ENCODE measurements at places on chromosomes 6 and 20. TPM values are rescaled to one million over a fixed set of nuclear protein-coding genes. Genes with fewer than 3 reads are reported as not detected.

The REM1 gene
- 0.38 TPM for total RNA-seq

The AKAP12 gene
- total RNA-seq, result 249 TPM

The CARMIL1 gene
- 5.6 TPM for total RNA-seq

The ZSCAN23 gene
- 1.8 TPM for total RNA-seq

The SULF2 gene
- 205 TPM for total RNA-seq

The ABHD12 gene
- total RNA-seq, result 23.2 TPM

The ZNF341 gene
- 2.9 TPM for total RNA-seq

The SLC12A5 gene
- total RNA-seq, result 1.6 TPM

The ERMARD gene
- total RNA-seq, result 10.8 TPM

The SEC23B gene
- total RNA-seq, result 37.1 TPM
